GM04503 (cell line): ENCODE measurements at places on chromosomes 5 and 9.

DNA sequence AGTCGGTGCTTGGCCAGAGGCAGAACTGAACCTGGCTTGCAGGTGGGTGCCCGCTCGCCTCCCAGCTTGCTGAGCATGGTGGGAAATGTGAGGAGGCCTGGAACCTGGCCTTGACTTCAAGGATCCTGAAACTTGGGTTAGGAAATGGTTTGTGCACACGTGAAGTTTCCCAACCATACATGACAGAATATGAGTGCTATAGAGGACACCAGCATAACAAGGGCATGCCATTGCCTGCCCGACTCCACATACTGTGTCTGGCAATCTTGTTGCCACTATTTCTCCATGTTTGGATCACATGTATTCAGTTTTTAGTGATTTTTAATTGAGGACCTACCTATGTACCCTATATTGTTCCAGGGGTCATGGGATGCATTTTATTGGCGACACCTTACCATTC, 177.6 kb upstream of the ANKRD55 start:
- DNase-seq, result no peak

DNA sequence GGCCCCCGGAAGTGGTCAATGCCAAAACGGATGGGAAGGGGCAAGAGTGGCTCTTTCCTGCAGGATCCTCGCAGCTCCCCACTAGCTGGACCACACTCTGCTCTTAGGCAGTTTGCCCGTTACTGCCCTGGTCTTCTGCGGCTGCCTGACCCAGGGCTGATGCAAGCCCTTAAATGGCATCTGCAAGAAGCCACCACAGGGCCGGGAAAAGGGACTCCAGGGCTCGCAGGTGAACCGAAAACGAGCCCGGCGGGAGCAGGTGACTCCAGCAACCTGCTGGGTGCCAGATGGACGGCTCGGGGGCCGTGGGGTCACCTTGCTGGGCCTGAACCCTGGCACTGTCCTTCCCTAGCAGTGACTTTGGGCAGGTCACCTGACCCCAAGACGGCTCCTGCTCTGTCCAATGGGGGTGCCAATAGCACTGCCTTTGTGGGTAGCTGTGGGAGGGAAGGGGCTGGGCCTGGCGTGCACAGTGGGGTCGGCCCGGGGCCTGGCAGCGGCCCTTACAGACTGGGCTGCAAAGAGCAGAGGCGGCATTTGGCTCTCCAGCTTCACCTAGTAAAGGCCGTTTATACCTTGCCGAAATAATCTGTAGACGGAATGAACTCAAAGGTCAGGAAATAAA, 1.3 kb downstream of the TMEM250 start:
- DNase-seq, result no peak

DNA sequence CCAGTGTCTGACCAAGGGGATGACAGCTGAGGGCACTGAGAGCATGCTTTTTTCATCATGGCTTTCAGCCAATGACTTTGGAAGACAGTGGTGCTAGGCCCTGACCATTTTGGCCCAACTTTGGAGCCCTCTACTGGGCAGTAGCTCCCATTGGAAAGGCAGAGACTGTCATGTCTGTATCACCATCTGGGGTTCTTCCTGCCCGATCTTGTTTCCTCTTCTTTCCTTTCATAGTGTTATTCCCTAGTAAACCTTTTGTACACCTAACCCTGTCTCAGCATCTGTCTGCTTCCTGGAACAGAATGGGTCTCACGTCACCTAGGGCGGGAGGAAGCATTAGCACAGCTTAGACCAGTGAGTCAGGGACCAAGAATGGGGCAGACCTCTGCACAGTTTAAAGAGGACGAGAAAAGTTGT, 97.4 kb upstream of the MAST4 start:
- no peak for DNase-seq

DNA sequence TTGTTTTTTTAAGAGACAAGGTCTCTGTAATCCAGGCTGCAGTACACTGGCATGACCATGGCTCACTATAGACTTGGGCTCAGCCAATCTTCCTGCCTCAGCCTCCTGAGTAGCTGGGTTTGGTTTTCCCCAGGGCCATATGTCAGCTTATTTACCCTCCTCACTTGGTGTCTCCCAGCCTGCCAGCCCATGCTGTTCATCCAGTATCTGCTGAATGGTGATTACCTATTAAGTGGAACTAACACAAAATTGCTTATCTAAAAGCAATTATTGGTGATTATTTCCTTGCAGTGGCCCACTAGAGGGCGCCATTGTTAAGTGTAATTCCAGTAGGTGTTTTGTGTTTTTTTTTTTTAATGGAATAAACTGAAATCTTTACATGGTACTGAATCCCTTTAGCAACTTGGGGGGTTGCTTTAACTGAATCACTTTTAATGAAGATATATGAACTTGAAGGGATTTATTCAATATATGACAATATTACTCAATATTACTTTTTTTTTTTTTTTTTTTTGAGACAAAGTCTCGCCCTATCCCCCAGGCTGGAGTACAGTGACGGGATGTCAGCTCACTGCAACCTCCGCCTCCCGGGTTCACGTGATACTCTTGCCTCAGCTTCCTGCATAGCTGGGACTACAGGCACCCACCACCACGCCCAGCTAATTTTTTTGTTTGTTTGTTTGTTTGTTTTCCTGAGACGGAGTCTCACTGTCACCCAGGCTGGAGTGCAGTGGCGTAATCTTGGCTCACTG, 13.8 kb downstream of the EXOSC2 start:
- DNase-seq, result no peak

- no peak for DNase-seq
Measured at GRCh38 chr5:122790354-122791103, 15.6 kb downstream of the SNX2 start.

DNA sequence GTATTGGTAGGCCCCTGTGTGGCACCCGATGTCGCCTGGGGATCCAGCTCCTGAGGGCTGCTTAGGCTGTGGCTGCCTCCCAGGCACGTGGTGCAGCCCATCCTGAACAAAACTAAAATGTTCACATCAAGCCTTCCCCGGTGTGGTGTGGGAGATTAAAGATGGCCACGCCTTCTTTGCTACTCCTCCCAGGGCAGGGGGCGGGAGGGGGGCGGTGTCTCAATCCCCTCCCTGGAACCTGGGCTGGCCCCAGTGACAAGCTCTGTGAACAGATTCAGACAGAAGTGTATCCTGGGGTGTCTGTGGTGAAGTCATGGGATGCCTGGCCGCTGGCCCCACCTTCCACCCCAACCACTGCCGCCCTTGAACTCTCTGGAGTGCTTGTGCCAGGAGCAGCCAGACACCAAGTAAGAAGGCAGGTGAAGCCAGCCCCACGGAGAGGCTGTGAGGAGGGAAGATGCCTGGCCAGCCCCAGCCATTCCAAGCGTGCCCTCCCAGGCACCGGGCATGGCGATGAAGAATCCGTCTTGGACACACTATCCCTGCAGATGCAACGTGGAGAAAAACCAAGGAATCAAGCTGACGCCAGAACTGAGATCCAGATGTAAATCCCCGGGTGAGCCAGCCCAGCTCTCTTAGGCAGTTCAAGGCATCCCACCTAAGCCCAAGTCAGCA, 75.8 kb downstream of the AK8 start:
- DNase-seq, result no peak

DNA sequence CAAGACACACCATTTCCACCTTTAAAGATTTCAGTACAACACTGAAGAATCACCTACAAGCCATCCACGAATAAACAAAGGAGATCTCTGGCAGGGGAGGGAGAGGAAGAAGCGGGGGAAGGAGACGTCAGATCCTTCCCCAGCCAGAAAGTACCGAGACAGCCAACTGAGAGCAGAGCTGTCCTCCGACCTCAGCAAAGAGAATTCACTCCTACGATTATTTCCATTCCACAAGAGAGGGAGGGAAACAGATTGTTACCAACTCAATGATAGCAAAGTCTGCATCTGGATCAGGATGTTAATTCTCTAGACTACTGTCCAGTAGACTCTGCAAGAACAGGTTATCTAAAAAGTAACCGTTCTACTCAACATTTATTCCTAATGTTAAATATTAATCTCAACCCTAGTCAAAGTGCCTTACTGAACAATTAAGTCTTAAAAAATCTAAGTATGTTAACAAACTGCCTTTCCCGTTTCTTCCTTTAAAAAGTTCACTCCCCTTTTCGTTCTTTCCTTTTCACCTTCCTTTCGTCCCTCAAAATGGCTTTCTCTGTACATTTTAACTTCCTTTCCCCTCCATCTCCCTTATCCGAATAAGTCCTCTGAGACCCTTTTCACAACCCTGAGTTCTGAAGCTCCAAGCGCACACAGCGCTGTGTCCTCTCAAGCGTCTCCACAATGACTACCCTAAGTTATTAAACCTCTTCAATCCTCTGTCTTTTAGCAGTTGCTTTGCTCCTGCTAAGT, 1.4 kb downstream of the CHD1 start:
- DNase-seq, result no peak
